Stimulated activated CD8-positive, alpha-beta memory T cell treated with anti-CD3 and anti-CD28 coated beads, Interleukin-12 subunit alpha, Interleukin-12 subunit beta, amount 100 ng/mL, for 1 hour (primary cell): ENCODE measurements at places on chromosomes 12 and 14.

DNA sequence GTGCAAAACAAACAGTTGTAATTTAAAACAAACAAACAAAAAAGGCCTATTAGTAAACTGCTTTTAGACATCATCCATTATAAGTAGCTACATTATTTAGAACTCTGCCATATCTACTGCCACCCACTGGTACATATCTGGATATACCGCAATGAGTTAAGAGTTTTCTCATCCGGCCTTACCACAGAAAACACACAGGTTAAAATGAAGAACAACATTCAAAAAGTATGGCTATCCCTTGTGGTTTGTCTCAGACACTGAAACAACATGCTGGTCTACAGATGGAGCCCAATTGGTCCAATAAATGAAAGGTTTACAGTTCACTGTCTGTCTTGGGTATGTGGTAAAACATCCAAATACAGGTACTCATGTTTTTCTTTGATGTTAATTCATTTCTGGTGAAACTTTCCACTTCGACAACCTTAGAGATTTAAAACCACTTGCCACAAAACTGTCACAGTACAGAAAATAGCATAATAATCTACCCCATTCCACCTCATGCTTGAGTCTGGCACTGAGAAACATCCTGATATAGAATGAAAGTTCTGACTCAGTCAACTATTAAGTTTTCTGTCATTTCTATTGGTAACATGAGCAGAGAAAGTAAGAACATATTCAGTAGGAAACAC lies 354.3 kb downstream of the CEP128 start:
- no peak for DNase-seq

- no peak for DNase-seq
These were observed 486.7 kb downstream of the APAF1 start for GRCh38 chr12:99131751-99132199.

GRCh38 chr12:20342111-20342510 lies 26.2 kb upstream of the PDE3A start:
- DNase-seq, result no peak

DNA sequence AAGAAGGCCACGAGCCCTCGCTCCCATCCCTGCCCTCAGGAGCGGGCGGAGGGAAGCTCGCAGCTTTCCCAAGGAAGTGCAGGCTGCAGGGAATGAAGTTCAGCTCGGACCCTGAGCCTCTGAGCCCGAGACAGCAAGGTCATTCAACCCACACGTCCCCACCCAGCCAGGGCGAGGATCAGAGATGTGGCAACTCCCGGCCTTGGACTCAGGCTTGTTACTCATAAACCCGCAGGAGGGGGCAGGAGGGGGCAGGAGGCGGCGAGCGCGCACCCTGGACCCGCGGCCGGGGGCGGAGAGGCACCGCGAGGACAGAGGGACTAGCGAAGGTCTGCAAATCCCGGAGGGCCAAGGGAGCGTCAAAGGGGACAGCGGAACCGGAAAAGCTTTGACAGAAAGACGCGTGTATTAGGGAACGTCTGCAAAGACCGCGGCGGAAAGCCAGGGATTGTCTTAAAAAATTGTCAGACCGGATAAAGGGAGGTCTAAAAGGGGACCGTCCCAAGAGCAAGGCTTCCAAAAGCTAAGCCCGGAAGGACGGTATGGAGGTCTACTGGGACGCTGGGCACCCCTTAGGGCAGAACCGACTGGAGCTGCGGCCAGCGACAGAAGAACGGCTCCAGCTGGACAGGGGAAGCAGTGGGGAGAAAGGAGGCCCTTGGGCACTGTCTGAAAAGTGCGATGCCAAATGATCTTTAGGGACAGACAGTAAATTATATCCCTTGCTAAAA lies 611 bp upstream of the DCAF11 start:
- peak; percentile 55 for DNase-seq

DNA sequence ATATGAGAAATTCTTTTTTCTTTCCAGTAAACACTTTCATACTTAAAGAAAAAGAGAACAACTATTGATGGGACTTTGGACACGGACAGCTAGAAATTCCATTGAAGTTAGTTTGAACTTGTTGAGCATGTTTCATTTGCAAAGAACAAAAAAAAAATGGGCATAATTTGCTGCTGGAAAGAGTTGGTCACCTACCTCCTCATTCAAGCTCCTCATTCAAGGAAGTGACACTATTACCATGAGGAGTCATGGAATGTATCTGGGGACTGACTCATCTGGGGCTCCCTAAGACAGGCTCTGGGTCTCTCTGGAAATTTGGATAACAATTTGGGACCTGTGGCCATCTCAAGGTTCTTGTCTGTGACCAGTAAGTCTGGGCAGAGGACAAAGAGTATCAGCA lies 50.4 kb downstream of the KICS2 start:
- no peak for DNase-seq

GRCh38 chr12:3274664-3275063 lies 197.5 kb downstream of the TSPAN9 start:
- no peak for DNase-seq

GRCh38 chr12:94204499-94205247 lies 56.3 kb downstream of the PLXNC1 start:
- no peak for DNase-seq
